ENCODE measurements at places on chromosomes 2 and 18. TPM values are rescaled to one million over a fixed set of nuclear protein-coding genes. Genes with fewer than 3 reads are reported as not detected.

DNA sequence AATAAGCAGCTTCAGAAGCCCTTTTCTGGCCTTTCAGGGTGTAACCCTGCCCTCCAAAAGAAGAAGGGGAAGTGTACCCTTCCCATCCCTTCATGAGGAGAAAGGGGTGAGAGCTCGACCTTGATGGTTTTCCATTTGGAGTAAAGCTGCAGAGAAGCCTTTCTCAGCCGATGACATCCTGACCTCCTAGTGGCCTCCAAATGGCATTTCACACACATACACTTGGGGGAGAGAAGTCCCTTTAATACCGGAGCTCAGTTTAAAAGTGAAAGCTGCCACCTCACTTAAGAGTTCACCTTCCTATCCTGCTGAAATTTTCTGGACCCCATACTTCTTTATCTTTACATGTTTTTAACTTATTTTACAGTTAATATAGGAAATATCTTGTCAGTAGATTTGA is 716.7 kb downstream of the DCDC2C start:
- no peak overlapping the region for H3K27ac ChIP-seq
- H3K27me3 ChIP-seq, result no peaks in the 10 kb centered on the region
- H3K4me3 ChIP-seq, result no peak overlapping the region

- H3K4me3 ChIP-seq, result no peak overlapping the region
- no peaks in the 10 kb centered on the region for H3K4me1 ChIP-seq
- no peak overlapping the region for H3K27ac ChIP-seq
- DNase-seq, result no peak
- no peaks in the 10 kb centered on the region for H3K27me3 ChIP-seq
These were observed 81.7 kb upstream of the FAM98A start for GRCh38 chr2:33680644-33681363.

DNA sequence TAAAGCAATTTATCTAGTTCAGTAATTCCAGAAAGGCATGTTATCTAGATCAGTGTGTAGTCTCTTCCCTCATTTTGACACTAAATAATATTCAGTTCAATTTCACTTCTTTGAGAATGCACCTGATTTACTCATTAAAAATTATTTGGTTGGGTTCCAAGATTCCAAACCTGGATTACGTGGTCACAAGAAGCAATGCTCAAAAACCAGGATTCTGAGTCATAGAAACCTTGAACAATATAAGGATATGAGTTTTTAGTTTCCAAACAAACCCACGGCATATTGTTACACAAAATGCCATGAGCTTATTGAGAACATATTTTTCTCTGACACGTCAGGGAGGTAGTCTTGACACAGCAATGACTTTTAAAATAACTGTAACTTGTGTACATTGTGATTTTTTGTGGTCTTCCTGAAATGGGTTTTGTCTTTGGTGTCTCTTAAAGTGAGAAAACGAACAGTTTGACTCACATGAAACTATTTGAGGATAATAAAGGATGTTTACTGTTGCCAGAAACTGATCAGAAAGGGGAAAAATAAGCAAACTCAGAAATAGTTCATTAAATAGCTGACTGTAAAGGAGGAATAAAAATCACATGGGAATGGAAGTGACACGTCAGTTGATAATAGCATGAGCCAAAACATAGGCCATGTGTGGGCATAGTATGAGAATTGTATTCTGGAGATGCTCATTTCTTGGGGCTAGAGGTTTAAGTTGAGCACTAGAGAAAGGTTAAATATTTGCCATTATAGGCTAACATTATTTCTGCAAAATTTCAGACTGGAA is 617.7 kb upstream of the CDH2 start:
- no peak for DNase-seq
- no peaks in the 10 kb centered on the region for H3K4me1 ChIP-seq
- H3K4me3 ChIP-seq, result no peak overlapping the region

DNA sequence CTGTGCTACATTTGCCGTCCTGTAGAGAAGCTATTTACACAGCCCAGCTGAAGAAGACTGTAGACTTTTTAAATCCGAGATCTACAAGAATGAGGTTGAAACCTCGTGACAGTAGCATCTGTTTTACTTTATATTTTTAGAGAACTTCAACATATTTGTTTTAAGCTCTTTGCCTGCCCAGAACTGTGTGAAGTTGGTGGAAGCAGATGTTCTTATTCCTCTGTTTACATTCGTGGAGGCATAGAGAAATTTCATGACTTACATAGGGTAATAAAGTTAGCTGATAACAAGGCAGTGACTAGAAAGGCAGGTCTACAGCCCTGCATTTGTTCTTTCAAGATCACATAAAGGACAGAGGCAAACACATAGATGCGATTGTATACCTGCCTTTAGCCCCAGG is 47.0 kb upstream of the MAP3K20 start:
- H3K27ac ChIP-seq, result no peak overlapping the region
- no peak for DNase-seq
- H3K27me3 ChIP-seq, result no peaks in the 10 kb centered on the region
- H3K4me1 ChIP-seq, result peaks cover 7% of the 10 kb centered on the region

DNA sequence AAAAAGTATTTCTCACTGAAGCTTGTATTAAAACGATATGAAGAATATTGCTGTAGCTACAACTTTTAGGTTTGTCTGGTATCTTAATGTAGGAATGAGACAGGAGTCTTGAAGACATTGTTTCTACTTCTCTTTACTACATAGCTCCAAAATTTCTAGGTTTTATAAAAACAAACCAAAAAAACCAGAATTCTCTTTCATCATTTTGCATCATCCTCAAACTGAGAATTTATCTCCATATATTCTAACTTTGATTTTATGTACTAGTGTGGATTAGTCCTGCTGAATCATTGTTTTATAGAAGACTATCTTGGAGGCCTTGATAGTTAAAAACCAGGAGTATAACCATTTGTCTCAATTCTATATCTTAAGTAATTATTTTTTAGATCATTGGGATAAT is 100.2 kb downstream of the ICA1L start:
- H3K36me3 ChIP-seq, result peaks cover 18% of the 10 kb centered on the region
- no peaks in the 10 kb centered on the region for H3K27me3 ChIP-seq
- H3K4me1 ChIP-seq, result no peaks in the 10 kb centered on the region
- no peak for DNase-seq

DNA sequence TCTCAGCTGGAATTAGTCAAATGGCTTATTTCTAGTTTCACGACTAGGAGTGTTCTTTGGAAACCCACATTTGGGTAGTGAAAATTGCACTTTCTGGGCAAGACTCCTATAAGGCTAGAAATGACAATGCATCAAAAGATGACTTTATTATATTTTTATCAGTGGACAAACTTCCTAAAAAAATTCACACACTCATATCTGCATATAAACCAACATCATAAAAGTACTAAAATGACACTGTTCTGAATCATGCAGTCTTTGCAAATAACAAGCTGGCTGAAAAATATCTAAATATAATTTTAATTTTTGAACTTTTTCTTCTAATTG is 17.6 kb downstream of the MXD1 start:
- peaks cover 27% of the 10 kb centered on the region for H3K36me3 ChIP-seq
- H3K4me3 ChIP-seq, result no peak overlapping the region
- no peaks in the 10 kb centered on the region for H3K27me3 ChIP-seq
- peak overlapping the region; percentile 39 for H3K27ac ChIP-seq
- no peak for DNase-seq
- peaks cover 48% of the 10 kb centered on the region for H3K4me1 ChIP-seq

PLGLB1 gene
- total RNA-seq, result 2.7 TPM

PHOSPHO2 gene
- total RNA-seq, result 6.1 TPM
